ENCODE measurements at places on chromosomes 2 and 18.

- DNase-seq: no peak
Measured at GRCh38 chr2:48694149-48694548, 61.4 kb downstream of the LHCGR start.

- no peak for DNase-seq
Measured at GRCh38 chr2:168998609-168999211, 32.4 kb downstream of the ABCB11 start.

- no peak for DNase-seq
Measured at GRCh38 chr2:26560892-26561291, 80.3 kb downstream of the CIB4 start.

- DNase-seq: no peak
Measured at GRCh38 chr2:212912445-212913103, 238.8 kb downstream of the IKZF2 start.

GRCh38 chr2:19607400-19607799 lies 249.0 kb upstream of the OSR1 start:
- no peak for DNase-seq

- no peak for DNase-seq
Measured at GRCh38 chr18:41060967-41061366, 894.1 kb upstream of the PIK3C3 start.

DNA sequence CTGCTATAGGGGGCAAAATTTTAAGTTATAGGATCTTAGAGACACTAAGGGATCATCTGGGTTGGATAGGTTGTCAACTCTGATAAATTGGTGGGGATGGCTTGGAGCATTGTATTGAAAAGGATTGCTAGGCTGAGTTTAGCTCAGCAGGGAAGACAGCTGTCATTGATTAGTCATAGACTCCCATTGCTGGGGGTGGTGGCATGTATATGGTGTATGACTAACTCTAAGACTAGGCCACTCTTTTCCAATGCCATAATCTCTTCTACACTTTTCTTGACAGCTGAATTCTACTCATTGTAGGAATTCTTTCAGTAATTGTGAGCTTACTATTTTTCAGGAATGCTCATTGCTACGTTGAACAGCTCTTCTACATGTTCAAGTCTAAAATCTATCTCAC lies 81.3 kb upstream of the PELI1 start:
- no peak for DNase-seq

GRCh38 chr18:62745089-62745751 lies 29.9 kb downstream of the PHLPP1 start:
- no peak for DNase-seq

DNA sequence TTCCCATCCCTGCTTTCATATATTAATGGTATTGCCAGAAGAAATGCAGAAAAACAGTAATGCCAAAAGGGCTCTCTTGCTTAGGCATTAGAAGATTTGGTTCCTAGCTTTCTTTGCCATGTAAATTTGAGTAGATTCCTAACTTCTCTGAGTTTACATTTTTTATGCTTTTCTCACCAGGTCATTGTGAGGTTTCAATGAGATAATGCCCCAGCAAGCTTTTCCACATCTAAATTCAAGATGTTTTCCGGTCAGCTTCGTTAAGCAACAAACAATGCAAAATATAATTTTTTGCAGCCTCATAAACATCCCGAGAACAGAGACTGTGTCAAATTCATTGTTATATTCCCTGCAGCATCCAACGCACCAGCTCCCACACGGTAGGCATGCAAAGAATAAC lies 44.9 kb downstream of the NCKAP5 start:
- no peak for DNase-seq

- DNase-seq: no peak
Measured at GRCh38 chr2:118689874-118690273, 157.6 kb downstream of the EN1 start.

- peak; percentile 60 for DNase-seq
Measured at GRCh38 chr2:19723021-19723420, 178.8 kb downstream of the TTC32 start.

GRCh38 chr2:73610111-73610510 lies 32.1 kb downstream of the NAT8 start:
- DNase-seq: no peak

Measured in skin of body (tissue), 3 donors.